ENCODE measurements at places on chromosomes 7 and 10. TPM values are rescaled to one million over a fixed set of nuclear protein-coding genes. Genes with fewer than 3 reads are reported as not detected.

DNA sequence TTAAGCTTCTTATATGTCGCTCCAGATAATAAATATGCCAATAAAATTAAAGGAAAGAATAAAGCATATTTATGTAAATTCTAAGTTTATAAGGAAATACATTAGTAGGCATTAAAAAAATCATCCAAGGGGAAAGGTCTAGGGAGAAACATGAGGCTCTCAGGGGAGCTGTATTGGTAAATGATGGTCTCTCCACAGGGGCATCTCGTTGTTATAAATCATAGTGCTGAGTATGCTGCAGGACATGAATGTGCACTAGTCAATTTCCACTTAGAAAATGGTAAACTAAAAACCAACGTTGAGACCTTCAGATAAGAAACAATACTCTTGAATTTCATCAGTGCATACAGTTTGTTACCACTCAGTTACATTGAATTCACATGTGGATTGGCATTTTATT lies 194.0 kb upstream of the AHR start:
- no peak for DNase-seq

DNA sequence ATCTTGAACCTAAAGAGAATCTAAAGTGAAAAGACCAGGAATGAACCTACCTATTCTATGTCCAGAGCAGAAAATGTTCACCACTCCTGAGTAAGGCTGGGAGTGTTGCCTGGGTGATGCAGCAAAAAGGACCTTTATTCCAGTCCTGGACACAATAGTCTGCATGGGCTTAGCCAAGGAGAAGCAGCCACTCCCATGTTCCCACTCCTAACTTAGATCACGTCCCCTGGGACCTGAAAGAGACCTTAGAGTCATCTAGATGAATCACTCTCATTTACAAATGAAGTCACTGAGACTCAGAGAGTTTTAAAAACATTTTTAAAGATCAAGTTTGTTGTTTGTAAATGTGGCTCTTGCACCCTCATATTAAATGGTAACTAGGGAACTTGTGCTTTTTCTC lies 763.4 kb downstream of the KCNMA1 start:
- DNase-seq, result peak; percentile 4

DNA sequence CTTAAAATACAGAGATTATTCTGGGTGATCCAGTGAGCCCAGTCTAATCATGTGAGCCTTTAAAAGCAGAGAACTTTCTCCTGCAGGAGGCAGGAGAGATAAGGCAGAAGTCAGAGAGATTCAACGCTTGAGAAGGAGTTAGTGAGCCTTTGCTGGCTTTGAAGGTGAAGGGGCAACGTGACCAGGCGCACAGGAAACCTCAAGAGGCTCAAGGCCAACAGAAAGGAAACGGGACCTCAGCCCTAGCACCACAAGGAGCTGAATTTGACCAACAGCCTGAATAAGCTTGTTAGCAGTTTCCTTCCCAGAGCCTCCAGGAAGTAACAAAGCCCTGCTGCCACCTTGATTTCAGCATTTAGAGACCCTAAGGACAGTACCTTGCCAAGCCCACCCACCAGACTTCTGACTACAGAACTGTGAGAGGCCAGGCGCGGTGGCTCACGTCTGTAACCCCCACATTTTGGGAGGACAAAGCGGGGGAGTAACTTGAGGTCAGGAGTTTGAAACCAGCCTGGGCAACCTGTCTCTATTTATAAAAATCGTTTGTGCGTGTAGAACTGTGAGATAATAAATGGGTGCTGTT lies 87.3 kb upstream of the KAT6B start:
- no peak for DNase-seq

Gene CPVL
- total RNA-seq, result 18.2 TPM

DNA sequence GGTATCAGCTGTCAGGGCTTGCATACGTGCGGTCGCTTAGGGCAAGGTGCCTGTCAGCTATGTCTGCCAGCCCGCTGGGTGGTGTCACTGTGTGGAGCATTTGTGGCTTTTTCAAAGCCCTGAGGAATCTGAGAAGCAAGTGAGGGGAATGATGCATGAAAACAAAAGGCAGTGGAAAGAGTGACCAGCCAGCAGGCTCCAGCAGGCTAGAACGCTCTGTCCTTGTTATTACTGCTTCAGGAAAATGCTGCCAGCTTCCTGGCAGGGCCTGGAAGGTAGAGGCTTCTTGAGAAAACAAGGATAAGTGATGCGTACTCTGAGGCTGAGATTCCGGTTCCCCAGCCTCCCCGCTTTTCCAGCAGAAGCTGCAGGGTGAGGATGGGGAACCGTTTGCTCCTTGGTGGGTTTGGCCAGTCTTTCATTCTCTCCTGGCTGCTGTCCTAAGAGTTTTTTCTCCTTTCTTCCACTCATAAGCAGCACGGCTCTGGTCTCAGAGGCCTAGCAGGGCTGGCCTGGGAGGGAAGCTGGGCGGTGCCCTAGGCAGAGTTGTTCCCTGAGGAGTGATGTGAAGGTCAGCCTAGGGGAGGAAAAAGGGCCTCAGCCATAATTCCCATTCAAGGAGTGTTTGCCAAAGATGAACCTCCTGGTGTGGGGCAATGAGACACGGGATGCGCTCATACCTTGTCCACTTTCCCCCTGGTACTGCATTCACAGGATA lies 42.8 kb upstream of the MKLN1 start:
- peak; percentile 89 for DNase-seq

GRCh38 chr7:867406-868188 lies 8.8 kb upstream of the GET4 start:
- DNase-seq, result peak; percentile 83

DNA sequence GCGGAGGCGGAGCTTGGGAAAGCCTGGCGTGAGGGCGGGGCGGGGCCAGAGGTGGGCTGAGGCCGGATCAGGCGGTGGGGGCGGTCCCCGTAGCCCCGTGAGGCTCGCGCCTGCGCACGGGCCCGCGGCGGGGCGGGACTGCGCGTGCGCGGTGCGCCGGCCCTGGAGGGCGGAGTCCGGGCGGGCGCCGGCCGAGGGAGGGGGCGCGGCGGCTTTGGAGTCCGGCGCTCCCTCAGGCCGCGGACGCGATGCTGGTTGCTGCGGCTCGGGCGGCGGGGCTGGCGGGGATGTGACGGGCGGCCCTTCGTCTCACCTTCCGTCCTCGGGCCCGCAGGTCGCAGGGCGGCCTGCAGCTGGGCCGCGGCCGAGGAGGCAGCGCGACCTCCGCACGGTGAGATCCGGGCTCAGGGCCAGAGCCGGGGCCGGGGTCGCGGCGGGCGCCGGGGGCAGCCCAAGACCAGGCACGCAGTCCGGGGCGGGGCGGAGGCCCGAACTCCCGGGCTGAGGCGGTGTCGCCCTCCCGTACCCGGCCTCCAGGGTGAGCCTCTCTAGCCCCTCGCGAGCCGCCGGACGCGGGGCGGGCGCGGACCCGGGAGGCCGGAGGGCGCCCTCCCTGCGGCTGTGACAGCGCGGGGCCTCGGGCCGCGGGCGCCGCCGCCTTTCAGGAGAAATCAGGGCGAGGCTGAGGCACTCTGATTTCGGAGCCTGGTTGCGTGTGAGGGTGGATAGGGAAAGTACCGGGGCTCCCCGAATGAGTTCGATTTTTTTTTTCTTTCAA lies at the start of gene CCSER2:
TSS of gene CCSER2 (plus strand) at position 172 of the 778 bp plus-strand sequence. CDS start 42,464 bp downstream, outside the sequence.
- no peak for DNase-seq

Gene PHYHIPL
- total RNA-seq, result 0.15 TPM

DNA sequence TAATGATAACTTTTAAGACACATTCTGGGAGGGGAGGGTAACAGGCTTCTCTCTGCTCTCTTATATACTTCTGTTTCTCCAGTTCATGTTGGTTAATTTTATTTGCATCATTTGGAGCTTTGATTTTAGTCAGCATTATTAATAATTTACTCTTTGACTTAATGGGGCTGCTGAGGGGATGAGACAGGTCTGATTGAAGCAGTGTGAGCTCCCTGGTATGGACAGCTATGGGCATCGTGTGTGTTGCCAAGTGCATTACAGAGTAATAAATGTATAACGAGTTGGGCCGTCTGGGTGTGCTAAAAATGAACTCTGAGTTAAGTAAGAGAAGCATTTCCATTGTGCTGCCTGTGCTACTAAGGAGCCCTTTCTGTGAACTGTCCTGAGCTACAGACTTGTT lies 31.7 kb upstream of the IKZF1 start:
- DNase-seq, result no peak

Gene RBP3
- total RNA-seq, result not detected

DNA sequence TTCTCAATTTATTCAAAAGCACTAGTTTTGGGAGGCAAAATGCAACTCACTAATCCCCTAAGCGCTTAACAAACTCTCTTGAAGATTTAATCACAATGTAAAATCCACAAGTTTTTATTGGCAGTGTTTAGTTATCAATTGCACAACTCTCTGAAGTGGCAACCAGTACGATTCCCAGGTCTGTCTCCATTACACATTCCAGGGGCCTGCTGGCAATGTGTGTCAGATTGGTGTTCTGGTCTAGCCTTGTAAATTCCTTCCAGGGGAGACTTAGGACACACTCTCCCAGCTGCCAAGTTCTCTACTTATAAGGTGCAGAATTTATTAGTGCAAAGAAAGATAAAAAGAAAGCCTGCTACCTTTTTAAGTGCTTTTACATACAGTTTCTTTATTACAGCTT lies 164.7 kb upstream of the HPS1 start:
- DNase-seq, result no peak

Gene POLR3A
- 16.3 TPM for total RNA-seq
